ENCODE measurements at places on chromosomes 16 and 17.

DNA sequence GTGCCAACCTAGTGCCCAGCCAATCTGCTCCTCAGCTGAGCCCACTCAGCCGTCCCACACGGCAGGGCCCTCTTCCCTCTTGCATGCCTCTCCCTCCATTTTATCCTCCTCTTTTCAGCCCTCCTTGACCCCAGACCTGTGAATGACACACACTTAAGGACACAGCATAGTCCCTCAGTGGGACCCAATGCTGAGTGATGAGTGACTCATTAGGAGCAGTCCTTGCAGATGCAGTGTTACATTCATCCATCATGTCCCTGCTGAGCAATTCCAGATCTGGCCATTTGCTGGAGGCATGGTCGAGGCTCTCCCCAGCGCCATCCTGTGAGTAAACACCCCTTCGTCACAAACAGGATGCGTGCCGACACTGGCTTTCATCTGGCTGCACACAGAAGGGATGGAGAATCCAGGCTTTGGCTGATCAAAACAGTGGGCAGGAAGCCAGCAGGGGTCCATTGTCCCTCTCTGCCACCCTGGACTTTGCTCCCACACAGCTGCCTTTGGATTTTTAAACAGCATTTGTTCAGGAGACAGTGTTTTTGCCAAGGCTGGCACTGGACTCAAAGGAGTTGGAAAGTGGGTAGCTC is 122.6 kb downstream of the AXIN2 start:
- DNase-seq = no peak

DNA sequence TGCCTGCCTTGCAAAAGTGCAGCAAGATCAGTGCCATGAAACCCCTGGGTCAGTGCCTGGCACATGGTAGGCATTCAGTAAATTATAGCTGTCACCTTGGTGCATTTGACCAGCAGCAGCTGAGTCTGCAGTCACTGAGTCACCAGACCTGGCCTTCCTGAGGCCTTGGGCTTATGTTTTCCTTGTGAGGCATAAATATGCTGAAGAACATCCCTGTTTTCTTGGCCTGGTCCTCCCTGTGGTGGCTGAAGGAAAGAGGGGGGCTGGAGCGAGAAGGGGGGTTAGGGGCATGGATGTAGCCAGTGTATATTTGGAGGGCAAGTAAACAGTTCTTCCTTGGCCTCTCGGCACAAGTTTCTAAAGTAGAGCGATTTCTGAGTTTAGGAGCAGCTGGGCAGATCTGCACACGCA is 26.5 kb downstream of the EPN2 start:
- peak; percentile 92 for DNase-seq

GRCh38 chr16:73199214-73199613 is 151.3 kb upstream of the ZFHX3 start:
- no peak for DNase-seq

- no peak for DNase-seq
Observed at GRCh38 chr16:24645739-24646645, 83.5 kb upstream of the TNRC6A start.

- no peak for DNase-seq
Observed at GRCh38 chr17:50170662-50171370, 5.0 kb downstream of the SGCA start.

GRCh38 chr17:43907425-43907981 is at the start of gene MPP2:
Gene MPP2, minus strand, starts transcription at chr17:43907536. Its CDS starts 3,076 bp downstream, at chr17:43904460.
- peak; percentile 85 for DNase-seq

- DNase-seq = no peak
Observed at GRCh38 chr17:9973669-9974447, 68.8 kb upstream of the RCVRN start.

DNA sequence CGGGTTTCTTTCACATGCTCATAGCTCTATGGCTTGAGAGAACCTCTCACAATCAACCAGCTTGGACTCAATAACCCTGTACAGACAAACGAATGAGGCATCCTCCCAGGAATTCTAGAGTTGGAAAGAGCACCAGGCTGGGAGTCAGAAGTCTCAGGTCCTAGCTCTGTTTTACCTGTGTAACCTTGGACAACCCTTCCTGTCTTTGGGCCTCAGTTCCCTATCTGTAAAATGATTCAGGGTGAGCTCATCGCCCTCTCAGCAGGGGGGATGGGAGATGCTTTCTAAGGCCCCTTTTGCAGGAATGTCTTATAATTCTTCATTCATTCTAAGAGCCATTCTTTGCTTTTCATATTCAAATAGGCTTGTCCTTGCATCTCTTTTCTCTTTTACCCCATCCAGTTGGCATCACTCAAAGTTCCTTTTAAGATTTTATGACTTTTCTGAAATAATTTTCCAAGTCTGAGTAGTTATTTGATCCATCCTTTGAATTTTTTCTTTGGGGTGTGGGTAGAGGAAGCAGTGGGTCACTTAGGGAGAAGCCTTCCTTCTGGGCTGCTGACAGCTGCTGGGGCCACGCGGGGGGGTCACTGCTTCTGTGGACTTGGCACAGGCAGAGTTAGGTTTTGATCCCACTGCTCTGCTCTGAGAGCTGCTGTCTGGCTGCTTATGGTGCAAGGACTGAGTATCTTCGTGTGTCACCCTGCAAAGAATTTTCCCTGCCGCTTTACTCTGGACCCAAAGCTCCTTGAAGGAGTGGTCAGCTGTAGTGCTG is 102.7 kb downstream of the UTP18 start:
- DNase-seq = no peak

- peak; percentile 93 for DNase-seq
Observed at GRCh38 chr16:69848637-69849545, 86.8 kb downstream of the WWP2 start.

- no peak for DNase-seq
Observed at GRCh38 chr16:56360117-56361008, 65.0 kb downstream of the AMFR start.

GRCh38 chr17:48051706-48052486 is 3.7 kb downstream of the NFE2L1 start:
- peak; percentile 85 for DNase-seq

DNA sequence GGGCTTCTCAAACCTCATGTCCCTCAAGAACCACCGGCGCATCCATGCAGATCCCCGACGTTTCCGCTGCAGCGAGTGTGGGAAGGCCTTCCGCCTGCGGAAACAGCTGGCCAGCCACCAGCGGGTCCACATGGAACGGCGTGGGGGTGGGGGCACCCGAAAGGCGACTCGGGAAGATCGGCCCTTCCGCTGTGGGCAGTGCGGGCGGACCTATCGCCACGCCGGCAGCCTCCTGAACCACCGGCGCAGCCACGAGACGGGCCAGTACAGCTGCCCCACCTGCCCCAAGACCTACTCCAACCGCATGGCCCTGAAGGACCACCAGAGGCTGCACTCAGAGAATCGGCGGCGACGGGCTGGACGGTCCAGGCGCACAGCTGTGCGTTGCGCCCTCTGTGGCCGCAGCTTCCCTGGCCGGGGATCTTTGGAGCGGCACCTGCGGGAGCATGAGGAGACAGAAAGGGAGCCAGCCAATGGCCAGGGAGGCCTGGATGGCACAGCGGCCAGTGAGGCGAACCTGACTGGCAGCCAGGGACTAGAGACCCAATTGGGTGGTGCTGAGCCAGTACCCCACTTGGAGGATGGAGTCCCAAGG is 5.9 kb downstream of the ZNF646 start:
- no peak for DNase-seq

GRCh38 chr17:61221597-61222471 is 177.8 kb upstream of the TBX2 start:
- no peak for DNase-seq

- DNase-seq = no peak
Observed at GRCh38 chr16:87344165-87344930, 27.2 kb upstream of the C16orf95 start.

GRCh38 chr17:80824549-80825470 is 166.8 kb upstream of the CHMP6 start:
- DNase-seq = peak; percentile 28

DNA sequence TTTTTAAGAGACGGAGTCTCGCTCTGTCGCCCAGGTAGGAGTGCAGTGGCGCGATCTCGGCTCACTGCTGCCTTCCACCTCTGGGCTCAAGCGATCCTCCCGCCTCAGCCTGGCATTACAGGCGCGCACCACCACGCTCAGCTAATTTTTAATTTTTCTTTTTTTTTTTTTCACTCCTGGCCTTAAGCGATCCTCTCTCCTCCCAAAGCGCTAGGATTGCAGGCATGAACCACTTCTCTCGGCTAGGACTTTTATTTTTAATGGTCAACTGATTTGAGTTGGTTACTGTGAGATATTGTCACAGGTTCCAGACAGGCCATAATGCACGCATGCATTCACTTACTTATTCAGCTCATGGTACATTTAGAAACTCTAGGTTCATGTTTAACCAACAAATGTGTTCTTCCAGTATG is 888 bp downstream of the PIGW start:
- no peak for DNase-seq

DNA sequence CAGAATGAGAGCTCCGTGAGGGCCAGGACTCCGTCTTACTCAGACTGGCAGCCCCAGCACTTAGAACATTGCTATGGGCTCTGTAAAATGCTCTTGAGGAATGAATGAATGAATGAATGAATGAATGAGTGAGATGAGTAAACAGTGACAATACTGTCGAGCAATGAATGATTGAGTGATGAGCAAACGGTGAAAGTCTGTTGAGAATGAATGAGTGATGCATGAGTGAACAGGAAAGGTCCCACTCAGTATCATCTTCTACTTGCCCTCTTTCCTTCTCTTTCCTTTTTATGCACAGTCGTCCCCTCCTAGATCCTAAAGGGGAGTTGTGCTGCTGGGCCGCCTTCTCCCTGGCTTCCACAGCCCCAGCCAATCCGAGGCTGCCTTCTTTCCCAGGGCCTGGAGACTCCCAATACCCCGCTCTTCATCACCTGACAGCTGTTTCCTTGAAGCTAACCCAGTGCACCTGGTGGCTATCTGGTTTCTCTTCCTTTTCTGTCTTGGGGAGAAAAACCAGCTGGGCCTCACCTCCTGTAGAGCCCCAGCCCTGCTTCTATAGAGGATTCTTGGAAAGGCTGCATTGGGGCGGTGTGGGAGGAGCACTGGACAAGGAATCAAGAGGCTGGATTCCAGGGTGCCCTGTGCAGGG is 32.7 kb upstream of the CACNG1 start:
- DNase-seq = no peak

GRCh38 chr17:34626121-34626681 is 46.8 kb downstream of the TMEM132E start:
- DNase-seq = no peak

- no peak for DNase-seq
Observed at GRCh38 chr17:57623620-57624019, 121.5 kb downstream of the CCDC182 start.

- DNase-seq = no peak
Observed at GRCh38 chr17:43787728-43788127, 7.5 kb downstream of the CFAP97D1 start.

DNA sequence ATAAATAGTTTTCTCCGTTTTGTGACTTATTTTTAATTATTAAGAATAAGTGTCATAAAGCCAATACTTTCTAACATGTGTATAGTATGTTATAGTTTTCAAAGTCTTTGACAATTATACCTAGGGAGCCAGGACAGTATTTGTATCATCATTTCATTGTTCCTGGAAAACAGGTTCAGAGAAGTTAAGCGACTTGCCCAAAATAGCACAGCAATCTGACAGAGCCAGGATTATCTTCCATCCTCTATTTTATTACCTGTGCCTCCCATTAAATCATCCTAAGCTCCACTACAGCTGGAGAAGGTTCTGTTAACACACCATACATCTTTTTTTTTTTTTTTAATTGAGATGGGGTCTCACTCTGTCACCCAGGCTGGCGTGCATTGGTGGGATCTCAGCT is 718.4 kb downstream of the MAF start:
- DNase-seq = no peak

DNA sequence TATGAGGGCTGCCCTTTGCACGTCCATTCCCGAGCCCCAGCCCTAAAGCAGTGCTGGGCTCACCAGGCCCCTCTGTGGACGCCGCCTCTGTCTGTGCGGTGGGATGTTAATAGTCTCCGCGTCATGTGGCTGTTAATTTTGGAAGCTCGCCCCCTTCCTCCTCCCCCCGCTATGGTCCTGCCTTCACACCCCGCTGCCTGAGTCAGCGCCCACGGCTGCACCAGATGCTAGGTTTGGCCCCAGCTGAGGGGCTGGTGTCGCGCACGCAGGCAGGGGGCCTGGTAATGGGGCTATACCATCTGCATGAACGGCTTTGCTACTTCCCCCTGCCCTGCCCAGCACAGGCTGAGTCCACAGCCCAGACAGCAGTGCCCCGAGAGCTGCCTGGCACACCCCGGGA is 4.1 kb upstream of the SSTR5 start:
- DNase-seq = no peak

DNA sequence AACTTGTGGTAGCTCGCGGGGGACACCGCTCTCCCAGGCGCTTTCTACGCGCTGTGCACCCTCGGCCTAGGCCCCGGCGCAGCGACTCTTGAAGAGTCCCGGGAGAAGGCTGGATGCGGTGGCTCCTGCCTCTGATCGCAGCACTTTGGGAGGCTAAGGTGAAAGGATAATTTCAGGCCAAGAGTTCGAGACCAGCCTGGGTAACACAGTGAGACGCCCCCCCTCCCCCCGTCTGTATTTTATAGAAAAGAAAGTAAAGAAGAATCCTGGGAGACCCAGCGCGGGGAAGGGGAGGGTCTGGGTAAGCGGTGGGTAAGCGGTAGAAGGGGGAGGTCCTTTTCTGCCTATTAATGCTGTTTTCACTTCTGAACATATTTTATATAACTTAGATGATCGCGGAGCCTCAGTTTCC is 486 bp upstream of the PLLP start:
- no peak for DNase-seq

DNA sequence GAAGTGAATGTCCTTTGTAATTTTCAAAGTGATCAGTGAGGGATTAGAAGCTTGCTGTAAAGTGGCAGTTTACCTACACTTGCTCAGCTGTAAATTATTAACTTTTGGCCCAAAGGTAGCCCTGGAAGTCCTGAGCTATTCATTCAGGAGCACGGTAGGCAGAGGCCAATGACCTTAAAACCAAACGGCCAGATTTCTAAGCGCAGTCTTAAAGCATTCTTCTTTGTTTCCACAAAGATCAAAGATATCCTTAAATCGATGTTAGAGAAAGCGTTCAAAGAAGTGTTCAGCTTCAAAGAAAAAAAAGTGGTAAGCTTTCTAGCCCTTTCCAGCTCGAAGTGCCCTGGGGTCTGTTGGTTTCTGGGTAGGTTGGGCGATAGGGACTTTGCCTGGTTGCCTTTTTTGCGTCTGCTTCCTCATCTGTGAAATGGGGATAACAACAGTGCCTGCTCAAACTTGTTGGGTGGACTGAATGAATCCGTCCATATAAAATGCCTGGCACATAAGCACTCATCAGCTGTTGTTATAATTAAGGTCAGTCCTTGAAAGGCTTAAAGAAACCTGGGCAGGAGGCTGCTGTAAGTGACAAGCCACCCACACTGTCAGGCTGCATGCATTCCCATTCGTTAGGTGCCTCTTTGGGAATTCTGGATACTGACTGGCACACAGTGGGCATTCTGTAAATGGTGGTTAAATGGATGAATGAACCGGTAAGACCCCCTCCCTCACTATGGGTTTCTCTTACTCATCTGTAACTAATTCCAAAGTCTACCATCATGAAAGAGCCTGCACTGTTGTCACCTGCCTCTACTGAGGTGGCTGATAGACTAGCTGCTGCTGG is 113.2 kb downstream of the PRKCA start:
- no peak for DNase-seq

Measured in tibial artery (tissue), 4 donors.